Stimulated activated CD4-positive, alpha-beta T cell treated with anti-CD3 and anti-CD28 coated beads, Interleukin-15, amount 100 ng/mL, for 1 hour (primary cell): ENCODE measurements at places on chromosomes 16 and 17.

GRCh38 chr17:50060951-50061712 lies 5.2 kb downstream of the ITGA3 start:
- no peak for DNase-seq

GRCh38 chr16:22915003-22915402 lies 101.0 kb downstream of the HS3ST2 start:
- no peak for DNase-seq

GRCh38 chr16:52101246-52101645 lies 445.7 kb downstream of the TOX3 start:
- no peak for DNase-seq

DNA sequence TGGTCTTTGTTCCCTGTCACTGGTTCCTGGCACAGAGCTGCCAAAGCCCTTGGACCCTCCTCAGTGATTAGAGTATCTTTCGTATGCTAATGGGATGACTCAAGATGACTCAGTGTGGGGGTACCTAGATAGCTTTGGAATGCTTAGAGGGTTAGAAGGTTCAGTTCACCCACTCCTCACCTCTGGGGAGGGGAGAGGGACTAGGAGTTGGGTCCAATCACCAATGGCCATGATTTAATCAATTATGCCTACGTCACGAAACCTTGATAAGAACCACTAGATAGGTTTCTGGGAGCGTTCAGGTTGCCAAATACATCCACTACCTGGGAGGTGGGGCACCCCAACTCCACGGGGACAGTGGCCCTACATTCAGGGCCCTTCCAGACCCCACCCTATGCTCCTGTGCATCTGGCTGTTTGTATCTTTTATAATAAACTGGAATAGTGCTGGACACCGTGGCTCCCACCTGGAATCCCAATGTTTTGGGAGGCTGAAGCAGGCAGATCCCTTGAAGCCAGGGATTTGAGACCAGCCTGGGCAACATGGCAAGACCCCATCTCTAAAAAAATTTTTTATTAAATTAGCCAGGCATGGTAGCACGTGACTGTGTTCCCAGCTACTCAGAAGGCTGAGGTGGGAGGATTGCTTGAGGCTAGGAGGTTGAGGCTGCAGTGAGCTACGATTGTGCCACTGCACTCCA lies 29.2 kb upstream of the LITAF start:
- no peak for DNase-seq

DNA sequence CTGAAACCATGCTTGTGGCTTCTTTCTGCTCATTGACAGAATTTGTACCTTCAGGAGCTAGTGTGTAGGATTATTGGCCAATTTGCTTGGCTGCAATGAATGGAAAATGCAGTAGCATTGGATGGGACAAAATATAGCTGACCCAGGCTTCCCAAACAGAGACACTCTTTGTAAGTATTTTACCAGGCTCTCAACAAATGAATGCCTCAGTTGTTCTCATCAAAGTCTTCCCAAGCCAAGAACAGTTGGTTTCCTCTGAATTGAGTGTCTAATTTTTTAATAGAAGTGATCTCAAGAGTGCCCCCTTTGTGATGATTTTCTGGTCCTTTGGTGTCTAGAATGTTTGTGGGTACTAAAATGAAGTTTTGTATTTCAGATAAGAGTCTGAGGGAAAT lies 140.9 kb downstream of the SHISA9 start:
- no peak for DNase-seq

GRCh38 chr17:8153525-8153956 lies 1.3 kb upstream of the PER1 start:
- no peak for DNase-seq

DNA sequence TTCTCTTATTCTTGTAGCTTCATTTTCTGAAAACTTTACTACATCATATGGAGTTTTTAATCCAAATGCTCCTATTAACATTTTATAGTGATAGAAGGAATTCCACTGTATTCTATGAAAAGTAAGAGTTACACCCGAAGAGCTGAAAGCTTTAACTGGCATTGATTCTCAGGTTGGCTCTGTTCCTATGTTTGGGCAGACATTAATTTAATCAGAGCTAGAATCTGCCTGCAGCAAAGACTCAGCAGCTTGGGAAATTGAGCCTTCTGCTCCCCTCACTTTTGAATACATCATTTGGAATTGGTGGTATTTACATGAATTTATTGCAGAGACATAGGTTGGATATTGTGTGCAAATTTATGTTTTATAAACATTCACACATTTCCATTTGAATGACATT lies 1494.7 kb downstream of the CDH8 start:
- DNase-seq, result no peak

- no peak for DNase-seq
Observed at GRCh38 chr16:25258861-25259179, 1.2 kb upstream of the ZKSCAN2 start.

- no peak for DNase-seq
Observed at GRCh38 chr17:3870871-3871306, 22.0 kb downstream of the CAMKK1 start.

GRCh38 chr16:48556243-48556912 lies 53.6 kb downstream of the N4BP1 start:
- no peak for DNase-seq

DNA sequence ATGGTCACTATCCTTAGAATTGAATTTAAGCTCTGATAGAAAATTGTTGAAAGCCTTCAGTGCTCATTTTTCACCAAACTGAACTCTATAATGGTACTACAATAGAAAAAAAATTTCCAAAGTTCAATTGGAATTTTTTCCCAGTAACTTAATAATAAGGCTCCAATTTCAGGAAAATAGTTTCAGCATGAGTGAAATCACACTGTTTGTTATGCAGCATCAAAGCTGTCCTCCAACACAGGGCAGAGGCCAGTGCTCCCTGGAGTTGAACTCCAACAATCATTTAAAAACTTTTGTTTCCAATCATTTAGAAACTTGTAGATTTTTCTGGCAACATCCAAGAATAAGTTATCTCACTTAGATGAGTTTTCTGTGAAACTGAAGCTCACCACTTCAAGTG lies 103.1 kb upstream of the HSBP1 start:
- DNase-seq, result no peak

GRCh38 chr17:73588891-73589290 lies 55.4 kb downstream of the SDK2 start:
- no peak for DNase-seq

- DNase-seq, result no peak
Observed at GRCh38 chr17:32102172-32102571, 40.1 kb upstream of the RHOT1 start.

DNA sequence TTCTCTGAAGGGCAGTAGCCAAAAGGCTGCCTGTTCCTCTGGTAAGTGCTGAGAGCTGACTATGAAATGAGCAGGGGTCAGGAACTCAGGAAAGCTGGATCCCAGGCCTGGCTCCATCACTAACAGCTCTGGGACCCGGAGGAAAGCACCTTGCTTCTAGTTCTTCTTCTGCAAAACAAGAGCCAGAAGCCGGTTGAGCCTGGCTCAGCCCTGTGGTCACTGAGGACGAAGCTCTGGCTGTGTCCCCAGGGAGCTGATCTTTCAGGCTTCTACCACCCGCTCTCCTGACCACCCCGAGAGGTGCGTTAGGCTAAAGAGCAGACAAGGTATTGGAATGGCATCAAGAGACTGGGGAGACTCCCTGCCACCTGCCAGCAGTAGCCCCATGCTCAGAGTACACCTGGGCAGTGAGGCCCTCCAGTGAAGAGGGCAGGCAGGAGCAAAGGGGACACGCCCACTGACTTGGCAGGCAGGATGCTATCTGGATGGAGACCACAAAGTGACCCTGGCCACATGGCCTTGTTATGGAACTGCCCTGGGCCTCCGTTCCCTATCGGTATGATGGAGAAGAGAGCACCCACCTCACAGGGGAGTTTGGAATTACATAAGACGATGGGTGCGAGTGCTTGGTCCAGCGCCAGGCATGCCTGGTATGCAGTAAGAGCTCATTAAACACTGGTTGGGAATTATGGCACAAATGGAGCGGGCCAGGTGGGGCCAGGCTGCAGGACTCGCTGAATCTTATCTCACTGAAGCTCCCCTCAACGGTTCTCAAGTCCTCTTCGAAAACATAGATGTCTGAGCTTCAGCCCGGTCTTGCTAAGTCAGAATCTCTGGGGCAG lies 61.4 kb downstream of the COG7 start:
- DNase-seq, result no peak

GRCh38 chr17:33492731-33493265 lies 199.7 kb upstream of the ASIC2 start:
- no peak for DNase-seq

GRCh38 chr16:64406770-64407181 lies 715.1 kb downstream of the CDH11 start:
- no peak for DNase-seq

DNA sequence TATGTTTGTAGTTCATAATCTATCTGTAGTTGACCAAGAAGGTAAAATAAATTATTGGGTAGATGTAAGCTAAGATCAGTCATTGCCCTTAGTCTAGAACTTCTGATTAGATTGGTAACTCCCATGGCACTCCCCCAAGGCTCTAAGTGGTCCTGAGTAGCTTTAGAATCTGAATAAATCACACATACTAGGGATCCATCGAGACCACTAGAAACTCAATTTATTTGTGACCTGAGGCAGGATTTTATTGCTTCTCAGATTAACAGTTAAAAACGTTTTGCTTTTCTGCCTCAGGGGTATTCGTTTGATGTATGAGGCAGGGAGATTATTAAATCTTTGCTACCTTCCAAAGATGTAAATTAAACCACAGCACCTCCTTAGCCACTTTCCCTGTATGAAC lies 24.9 kb downstream of the CMTR2 start:
- DNase-seq, result no peak

- DNase-seq, result no peak
Observed at GRCh38 chr17:39599665-39600231, 8.0 kb downstream of the NEUROD2 start.

- no peak for DNase-seq
Observed at GRCh38 chr16:67437513-67437912, 6.6 kb downstream of the HSD11B2 start.

GRCh38 chr17:62674841-62675240 lies 47.4 kb downstream of the MRC2 start:
- no peak for DNase-seq

GRCh38 chr17:66795486-66795885 lies 39.4 kb upstream of the CACNG5 start:
- DNase-seq, result no peak

DNA sequence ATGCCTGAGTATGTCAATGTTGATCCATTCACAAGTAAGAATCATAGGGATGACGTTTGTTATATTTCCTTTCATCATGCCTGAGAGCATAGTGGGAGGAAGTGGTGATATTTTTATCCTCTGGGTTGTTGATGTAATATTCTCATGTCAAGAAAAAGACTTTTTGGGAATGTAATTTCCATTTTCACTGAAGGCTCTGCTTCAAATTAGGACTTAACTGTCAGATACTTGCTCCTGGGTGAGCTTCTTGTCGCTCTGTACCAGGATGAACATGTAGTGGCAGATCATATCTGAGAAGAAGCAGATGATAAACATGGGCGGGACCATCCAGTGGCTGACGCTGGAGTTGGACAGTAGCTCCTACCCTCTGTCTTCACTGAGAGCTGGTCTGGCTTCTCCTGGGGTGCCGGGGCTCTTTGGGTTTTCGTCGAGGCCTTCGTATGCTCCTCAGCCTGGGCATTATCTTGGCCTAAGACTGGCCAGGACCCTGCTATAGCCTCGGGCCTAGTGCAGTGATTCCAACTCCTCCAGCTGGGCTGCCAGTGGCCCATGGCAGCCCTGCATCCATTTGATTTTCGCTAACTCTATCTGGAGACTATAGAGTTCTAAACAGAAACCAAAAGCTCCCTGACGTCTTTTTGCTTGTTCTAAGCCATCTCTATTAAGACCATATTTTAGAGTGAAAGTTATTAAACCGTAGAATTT lies 19.7 kb downstream of the CYB5B start:
- no peak for DNase-seq

- no peak for DNase-seq
Observed at GRCh38 chr17:21008160-21008915, 34.5 kb downstream of the USP22 start.

DNA sequence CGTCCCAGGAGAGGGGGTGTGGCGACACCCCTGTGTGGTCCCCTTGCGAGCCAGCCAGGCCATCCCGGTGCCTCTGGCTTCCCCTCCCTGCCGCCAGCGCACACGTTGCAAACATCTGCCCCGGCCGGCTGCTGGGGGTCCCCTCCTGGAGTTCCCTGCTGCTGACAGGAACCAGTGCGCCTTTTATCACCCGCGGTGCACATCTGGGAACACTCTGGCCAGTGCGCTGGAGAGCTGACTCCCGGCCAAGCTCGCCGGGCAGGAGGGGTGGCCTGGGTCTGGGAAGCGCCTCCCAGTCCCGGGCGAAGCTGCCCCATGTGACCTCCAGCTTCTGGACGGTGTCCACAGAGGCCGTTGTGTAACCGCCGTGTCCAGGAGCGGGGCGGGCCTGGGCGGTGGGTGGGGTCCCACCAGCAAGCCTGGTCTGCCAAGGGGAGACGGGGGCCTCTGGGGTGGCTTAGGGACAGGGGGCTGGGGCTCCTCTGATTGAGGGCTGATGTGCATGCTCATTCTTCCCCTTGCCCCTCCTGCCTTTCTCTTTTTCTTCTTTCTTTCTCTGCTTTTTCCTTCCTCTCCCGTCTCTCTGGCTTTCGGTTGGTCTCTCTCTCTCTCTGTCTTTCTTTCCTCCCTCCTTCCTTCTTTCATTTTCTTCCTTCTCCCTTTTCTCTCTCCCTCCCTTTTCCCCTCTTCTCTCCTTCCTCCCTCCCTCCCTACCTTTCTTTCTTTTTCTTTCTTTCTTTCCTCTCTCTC lies 25.2 kb upstream of the CIBAR2 start:
- no peak for DNase-seq

GRCh38 chr16:51500306-51500705 lies 349.2 kb upstream of the SALL1 start:
- no peak for DNase-seq

DNA sequence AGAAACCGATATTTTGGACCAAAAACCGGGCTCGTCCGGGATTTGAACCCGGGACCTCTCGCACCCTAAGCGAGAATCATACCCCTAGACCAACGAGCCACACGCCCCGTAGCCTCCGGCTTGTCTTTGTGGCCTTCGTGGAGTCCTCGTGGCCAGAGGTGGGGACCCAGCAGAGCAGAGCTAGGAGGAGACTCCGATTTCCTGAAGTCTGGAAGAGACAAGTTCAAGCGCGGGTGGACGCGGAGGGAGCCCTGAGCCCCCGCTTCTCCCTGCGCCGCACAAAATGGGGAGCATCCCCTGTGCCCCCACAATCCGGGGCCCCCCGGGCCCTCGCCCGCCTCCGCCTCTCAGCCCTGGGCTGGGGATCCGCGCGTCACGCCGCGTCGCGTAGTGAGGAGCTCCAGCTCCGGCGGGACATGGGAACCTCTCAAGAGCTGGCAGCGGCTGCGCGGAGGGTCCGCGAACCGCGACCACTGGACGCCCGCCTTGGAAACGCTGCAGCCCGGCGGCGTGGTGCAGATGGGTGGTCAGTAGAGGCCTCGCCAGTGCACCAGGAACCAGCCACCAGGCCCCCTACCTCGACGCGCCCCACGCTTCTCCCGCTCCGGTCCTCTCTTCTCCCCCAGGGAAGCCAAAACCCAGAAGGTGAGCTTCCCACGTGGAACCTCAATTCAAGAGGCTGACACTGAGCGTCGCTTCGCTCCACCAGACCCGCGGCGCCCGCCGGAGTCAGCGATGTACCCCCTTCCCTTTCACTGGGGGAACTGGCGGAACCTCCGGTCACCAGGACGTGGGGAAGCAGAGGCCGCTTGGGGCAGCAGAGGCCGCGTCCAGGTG lies 5.2 kb upstream of the OR1F1 start:
- DNase-seq, result no peak

GRCh38 chr16:4212934-4213296 lies 29.0 kb downstream of the SRL start:
- no peak for DNase-seq

GRCh38 chr17:12646761-12647422 lies 18.8 kb upstream of the MYOCD start:
- DNase-seq, result no peak

- DNase-seq, result no peak
Observed at GRCh38 chr16:85514598-85515318, 98.4 kb upstream of the GSE1 start.
